ENCODE measurements at places on chromosomes 5 and 9.

- no peak for DNase-seq
Observed at GRCh38 chr5:77262697-77263096, 52.2 kb downstream of the PDE8B start.

DNA sequence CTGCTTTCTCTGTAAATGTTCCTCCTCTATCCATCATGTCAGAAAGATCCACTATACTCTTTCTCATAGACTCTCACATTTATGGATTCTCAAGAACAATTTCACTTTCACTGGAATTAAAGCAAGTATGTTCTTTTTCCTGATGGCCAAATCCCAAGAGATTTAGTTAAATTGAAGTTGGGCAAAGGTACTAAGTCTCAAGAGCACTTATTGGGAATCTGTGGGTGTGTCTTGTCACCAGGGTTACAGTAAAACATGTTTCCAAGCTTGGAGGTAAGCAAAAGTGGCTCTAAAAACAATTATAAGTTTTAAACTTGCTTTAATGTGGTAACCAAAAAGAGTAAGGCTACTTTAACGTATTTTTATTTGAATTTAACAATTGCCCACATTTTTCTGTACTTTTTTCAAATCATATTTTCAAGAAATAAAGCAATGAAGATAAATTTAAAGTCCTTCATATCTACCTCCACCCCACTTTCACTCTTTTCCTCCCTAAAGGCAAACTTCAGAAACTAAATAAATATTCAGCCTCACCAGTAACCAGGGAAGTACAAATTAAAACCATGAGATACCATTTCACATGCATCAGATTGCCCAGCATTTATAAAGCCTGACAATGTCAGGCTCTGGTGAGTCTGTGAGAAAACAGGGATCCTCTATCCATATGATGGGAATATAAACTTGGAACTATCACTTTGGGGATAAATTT, 387.4 kb downstream of the CETN3 start:
- no peak for DNase-seq

DNA sequence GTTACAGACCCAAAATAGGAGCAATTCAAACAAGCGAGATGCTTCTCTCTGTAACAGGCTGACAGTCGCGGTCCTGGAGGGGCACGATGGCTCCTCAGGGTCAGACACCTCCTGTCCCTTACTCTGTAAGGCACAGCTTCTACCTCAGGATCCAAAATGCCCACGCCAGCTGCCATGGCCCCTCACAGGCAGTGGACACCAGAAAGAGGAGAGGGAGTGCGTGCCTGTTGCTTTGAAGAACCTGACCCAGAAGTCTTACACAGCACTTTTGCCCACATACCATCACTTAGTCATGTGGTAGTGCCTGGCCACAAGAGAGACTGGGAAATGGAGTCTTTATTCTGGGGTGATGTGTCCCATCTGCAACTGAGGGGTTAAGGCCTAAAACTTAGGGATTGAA, 11.6 kb upstream of the ABL1 start:
- no peak for DNase-seq

DNA sequence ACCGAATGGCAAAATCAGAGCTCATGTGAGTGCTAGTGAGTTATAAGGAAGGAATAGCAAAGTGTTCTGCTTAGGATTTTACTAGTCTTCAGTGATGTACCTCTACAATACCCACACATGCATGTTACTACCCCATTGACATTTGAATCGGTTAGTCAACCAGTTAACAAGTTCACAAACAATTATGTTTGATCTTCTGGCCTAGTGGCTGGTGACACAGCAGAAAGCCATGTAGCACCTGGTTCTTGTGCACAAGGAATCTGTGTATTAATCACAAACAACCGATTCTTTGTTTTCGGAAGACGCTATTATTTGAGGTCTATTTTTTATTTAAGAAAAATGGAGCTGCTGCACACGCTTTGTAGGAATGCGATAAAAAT, 41.9 kb downstream of the NTRK2 start:
- no peak for DNase-seq

GRCh38 chr9:134068744-134069479, 1.1 kb upstream of the BRD3 start:
- DNase-seq = no peak

Measured in CD4-positive, alpha-beta T cell treated with Interleukin-12 subunit alpha and Interleukin-12 subunit beta, for 1 hour (primary cell).